Spleen (tissue), 13 donors: ENCODE measurements at places on chromosomes 16 and 17.

- no peak for DNase-seq
Observed at GRCh38 chr16:54027558-54027957, 259.0 kb downstream of the IRX3 start.

DNA sequence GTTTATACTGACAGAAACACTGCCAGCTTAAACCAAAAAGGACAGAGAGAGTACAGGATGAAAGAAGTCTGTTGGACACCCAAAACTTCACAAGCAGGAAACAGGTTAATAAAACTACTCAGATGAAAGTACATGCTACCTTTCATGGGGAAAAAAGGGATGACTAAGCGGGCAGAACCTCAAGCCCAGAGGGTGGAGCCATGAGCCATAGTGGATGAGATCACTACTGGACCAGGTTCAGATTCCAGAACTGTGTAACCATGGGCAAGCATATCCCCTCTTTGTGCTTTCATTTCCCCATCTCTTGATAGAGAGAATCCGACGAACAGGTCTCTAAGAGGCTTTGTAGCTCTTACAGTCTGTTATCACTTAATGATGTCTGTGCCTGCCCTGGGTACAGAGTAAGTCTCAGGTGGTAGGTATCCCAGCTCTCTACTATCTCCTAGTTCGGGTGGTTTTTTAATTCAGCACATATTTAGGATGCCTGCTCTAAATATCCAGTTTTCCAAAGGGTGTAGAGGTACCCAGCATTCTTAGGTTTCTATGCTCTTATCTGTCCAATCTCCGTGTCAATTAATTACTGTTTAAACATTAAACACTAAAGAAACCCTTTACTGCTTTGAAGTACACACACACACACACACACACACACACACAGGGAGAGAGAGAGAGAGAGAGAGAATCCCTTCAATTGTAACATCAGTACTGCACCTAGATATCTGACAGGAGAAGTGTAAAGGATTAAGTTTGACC, 206.7 kb downstream of the ZNF423 start:
- no peak for DNase-seq

DNA sequence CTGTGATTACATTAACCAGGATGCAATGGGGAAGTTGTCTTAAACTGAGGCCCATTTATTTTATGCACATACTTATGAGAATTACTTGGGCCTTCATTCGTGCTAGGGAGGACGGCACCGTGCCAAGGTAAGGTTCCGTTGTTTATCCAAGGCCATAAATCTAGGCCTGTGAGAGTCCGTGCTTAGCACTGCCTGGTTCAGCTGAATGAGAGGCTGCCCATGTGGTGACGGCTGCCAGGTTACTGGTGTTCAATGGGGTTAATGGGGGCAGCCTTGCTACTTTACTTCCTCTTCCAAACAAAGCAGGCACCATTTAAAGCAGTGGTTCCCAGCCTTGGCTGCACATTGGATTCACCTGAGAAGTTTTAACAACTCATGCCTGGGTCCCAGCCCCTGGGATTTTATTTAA, 135.1 kb upstream of the NOL11 start:
- no peak for DNase-seq

DNA sequence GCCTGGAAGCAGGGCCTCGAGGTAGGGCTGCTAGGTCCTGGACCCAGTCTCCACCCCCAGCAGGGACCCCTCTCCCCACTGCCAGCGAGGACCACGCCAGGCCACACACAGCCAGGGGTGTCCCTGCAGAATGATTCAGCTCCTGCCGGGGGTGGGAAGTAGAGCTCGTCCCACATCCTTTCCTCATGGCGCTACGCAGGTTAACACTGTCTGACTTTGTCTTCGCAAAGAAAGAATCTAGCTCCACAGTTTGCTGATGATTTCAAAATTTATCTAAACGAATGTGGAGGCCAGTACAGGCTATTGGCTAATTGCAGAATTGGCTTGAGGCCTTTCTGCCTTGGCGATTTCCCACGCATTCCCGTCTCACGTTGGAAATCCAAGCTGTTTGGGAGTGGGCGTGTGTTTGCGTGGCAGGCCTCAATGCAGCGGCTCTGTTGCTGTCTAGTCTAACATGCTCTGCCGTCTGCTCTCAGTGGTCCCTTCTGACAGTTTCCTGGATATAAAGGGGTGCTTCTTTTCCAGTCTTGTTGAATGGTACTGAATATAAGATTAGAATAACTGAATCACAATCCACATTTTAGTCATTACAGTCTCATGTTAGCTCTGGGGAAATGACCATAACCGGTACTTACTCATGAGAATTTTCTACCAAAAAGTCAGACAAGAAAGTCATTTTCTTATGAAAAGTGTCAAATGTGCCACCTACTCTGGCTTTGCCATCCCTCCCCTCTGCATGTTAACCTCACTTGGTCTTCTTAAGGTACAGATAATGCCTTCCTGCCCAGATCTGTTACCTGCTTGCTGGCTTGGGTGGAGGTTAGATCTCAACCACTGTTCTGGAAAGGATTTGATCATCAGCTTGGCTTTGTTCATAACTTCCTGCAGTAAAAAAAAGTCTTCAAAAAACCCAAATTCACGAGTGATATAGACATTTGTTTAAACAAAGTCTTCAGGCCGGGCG, 252.4 kb downstream of the NTN1 start:
- no peak for DNase-seq

- DNase-seq: no peak
Observed at GRCh38 chr16:86676254-86676670, 97.9 kb downstream of the FOXL1 start.

DNA sequence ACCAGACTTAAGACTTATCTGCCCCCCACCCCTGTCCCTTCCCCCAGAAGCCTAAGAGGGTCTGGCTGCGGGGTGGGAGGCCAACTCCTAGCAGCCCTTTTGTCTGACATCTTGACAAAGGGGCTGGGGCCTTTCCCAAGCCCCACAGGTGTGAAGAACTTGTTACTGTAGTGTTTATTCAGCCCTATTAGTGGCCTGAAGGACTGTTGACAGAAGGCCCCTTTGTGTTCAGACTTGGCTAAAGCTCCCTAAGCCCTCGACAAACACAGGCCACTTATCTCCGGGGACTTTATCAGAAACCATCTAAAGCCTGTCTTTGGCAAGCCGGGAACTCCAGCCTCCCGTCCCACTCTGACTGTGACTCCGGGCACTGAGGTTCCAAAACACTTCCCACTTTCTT, 129.8 kb downstream of the NTN1 start:
- DNase-seq: no peak

GRCh38 chr17:61511480-61512182, 59.4 kb downstream of the TBX4 start:
- DNase-seq: no peak

DNA sequence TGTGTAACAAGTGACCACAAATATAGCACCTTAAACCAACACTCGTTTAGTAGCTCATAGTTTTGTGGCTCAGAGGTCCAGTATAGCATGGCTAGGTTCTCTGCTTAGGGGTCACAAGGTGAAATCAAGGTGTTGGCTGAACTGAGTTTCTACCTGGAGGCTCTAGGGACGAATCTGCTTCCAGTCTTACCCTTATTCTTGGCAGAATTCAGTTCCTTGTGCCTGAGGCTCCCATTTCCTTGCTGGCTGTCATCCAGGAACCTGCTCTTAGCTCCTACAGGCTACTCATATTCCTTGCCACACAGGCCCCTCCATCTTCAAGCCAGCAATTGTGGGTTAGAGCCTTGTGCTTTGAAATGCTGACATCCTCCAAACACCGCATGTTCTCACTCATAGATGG, 212.3 kb upstream of the CDH13 start:
- no peak for DNase-seq

DNA sequence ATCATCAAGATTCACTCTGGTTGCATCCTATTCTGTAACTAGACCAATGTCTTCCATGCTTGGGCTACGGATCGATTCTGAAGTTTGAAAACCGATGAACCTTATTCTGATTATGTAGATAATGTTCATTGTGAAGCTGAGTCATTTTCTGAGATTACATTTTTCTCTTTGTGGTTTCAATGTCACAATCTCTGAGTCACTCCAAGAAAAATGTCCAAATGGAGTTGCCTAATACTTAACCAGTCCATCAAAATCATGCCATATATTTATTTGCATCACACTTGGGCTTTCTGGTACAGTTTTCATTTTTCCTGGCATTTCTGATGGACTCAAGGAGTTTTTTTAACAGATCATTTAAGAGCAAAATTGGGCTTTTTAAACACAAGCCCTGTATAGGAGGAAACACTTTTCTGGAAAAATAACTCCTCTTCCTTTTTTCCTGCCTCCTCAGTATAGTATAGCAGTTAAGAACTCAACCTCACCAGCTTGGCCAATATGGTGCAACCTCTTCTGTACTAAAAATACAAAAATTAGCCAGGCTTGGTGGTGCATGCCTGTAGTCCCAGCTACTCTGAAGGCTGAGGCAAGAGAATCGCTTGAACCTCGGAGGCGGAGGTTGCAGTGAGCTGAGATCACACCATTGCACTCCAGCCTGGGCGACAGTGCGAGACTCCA, 17.5 kb downstream of the CACNG3 start:
- DNase-seq: no peak

DNA sequence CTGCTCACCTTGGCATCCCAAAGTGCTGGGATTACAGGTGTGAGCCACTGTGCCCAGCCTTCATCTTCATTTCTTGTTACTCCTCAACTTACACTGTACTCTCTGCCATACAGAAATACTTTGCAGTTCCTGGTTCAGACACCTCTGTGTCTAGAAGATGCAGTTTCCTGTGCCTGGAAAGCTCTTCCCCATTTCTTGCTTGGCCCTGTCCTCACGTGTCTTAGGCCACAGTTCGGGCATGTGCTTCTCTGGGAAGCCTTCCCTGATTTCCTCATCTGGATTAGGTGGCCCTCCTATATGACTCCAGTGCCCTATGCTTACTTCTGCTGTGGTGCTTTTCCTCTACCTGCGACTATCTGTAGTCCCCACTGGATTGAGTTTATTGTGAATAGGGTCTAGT, 26.5 kb upstream of the CDR2 start:
- no peak for DNase-seq

DNA sequence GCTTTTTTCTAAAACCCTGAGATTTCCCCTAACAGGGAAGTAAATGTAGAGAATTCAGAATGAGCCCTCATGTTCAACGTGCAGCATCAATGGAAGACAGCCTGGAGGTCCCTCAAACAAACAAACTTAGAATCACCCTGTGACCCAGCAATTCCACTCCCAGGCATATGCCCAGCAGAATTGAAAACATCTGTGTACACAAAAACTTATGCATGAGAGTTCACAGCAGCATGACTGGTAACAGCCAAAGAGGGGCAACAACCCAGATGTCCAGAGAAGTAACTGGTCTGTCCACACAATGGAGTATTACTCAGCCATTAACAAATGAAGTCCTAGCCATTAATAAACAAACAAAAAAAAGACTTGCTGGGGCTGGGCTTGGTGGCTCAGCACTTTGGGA, 252.7 kb downstream of the PARN start:
- DNase-seq: no peak

GRCh38 chr17:72146371-72146770, 25.6 kb downstream of the SOX9 start:
- DNase-seq: no peak

DNA sequence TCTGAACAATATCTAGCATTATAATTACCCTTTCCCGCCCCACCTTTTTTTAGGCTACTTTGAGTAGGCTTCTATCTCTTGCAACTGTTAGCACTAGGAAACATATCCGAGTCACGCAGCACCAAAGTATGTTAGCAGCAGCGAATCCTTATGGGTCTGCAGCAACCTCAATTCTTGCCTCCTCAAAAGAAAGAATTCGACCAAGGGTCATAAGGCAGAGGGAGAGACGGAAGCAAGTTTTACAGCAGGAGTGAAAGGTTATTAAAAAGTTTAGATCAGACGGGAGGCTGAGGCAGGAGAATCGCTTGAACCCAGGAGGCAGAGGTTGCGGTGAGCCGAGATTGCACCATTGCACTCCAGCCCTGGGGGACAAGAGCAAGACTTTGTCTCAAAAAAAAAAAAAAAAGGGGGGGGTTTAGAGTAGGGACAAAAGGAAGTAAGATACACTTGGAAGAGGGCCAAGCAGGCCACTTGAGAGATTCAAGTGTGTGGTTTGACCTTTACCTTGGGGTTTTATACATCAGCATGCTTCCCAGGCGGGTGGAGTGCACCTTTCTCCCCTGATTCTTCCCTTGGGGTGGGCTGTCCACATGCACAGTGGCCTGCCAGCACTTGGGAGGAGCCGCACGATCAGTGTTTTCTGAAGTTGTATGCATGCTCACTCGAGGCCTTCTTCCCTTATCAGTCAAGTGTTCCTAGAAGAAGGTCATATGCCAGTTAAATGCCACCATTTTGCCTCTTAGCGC, 67.7 kb downstream of the HLF start:
- no peak for DNase-seq

GRCh38 chr17:21239680-21240368, 13.4 kb downstream of the NATD1 start:
- no peak for DNase-seq

- DNase-seq: no peak
Observed at GRCh38 chr16:65375651-65376050, 253.8 kb upstream of the CDH11 start.

- DNase-seq: no peak
Observed at GRCh38 chr17:59756236-59756818, 48.9 kb downstream of the VMP1 start.

GRCh38 chr17:75900691-75901533, 3.8 kb downstream of the MRPL38 start:
- DNase-seq: peak; percentile 77
